NCI-H2029 (cell line): ENCODE measurements at places on chromosomes 5 and 9.

DNA sequence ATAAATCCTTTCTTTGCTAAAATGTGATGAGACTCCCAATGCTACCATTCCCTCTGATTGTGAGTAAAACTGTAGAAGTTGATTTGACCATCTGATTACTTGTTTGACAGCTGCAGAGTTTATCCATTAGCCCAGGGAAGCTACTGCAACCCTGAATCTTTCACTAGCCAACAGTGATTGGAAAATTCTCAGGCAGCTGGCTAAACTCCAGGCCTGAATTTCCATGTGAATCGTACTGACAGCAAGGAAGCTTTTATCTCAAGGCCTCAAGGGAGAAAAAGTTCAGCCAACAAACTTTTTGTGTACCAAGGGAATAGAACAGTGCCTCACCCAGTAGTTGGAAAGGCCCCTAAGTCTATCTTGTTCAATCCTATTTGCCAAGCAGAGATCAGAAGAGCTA lies 246.7 kb upstream of the TRPM3 start:
- no peak for DNase-seq

GRCh38 chr5:88819301-88819999 lies 63.5 kb downstream of the MEF2C start:
- no peak for DNase-seq

- peak; percentile 66 for DNase-seq
Observed at GRCh38 chr9:123669346-123669745, 260.6 kb downstream of the DENND1A start.

GRCh38 chr9:104028827-104029226 lies 65.3 kb upstream of the SMC2 start:
- no peak for DNase-seq

GRCh38 chr5:135498637-135498995 lies 37.1 kb downstream of the NEUROG1 start:
- DNase-seq: no peak
